ENCODE measurements at places on chromosomes 6 and 20.
A peak's percentile ranks its signal among the peaks of the same experiment; 100 is the strongest.

DNA sequence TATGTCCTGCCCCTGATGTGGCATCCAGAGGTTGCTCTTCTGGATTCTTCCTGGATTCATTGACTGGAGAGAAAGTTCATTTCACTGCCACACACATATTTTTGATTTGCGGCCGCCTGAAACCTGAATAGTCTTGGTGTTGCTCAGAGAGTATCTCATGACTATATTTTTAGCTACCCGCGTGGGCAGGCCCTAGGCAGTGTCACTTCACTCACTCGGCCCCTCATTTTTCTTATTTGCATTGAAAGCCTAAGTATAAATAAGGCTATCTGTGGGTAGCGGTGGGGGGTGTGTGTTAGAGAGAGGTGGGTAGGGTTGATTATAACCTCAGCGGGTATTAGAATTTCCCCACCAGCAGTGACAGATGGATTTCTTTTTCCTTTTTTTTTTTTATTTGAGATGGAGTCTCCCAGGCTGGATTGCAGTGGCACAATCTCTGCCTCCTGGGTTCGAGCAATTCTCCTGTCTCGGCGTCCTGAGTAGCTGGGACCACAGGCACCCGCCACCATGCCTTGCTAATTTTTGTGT is 113.5 kb downstream of the JARID2 start:
- DNase-seq, result no peak

GRCh38 chr6:142612956-142613355 is 311.1 kb downstream of the ADGRG6 start:
- no peak for DNase-seq

GRCh38 chr6:147201885-147202515 is 2.2 kb upstream of the STXBP5 start:
- DNase-seq, result no peak

- DNase-seq, result no peak
Observed at GRCh38 chr6:139654888-139655782, 280.7 kb upstream of the CITED2 start.

DNA sequence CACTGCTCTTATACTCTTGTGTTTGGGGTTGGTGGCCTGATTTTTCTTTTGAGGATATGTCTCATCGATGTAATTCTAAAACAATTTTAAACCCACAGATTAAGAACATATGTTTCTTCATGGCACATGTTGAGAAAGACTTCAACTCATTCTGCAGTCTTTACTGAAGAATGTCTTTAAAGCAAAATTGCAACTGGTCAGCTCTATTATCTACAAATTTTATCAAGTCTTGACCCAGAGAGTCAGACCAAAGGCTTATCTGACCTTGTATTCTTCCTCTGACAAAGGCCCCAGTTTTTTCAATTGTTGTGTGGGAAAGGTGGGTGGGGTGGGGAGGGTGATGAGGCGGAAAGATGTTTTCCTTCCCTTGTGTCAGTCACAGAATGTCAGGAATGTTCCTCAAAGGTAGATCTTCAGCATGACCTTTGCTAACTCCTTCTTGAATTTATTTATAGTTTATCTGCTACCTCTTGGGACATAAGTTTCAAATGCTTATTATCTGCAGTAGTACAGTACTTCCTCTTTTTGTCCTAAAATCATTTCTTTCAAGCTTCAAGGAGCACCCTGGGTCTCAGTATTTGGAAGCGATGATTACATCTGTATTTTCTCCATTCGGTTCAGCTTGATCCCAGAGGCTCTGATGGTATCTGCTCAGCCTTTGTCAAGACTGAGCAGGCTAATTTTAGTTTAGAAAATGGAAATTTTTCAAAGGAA is 63.2 kb upstream of the TIAM2 start:
- DNase-seq, result peak; percentile 23

DNA sequence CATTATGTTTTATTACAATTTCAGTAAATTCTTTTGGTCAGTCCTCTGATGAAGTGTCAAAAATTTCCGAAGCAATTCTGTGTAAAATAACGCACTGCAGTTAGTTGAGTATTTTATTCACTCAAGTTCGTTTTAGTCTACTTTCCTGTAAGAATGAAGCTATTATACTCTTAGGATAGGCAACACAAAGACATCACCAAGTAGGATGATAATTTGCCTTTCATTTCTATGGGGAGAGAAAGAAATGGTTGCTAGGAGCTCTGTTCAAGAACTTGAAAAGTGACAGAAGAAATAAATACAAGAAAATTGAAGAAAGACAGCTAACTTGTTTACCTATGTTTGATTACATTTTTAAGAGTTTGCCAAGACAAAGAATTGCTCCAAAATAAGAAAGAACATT is 290.4 kb downstream of the EYS start:
- DNase-seq, result no peak

- peak; percentile 86 for DNase-seq
Observed at GRCh38 chr6:41278699-41279405, 7.6 kb downstream of the TREM1 start.

GRCh38 chr6:150667977-150668716 is 68.5 kb downstream of the PLEKHG1 start:
- DNase-seq, result no peak

- DNase-seq, result no peak
Observed at GRCh38 chr20:21272279-21272678, 30.9 kb upstream of the XRN2 start.

- DNase-seq, result no peak
Observed at GRCh38 chr6:79416931-79417330, 120.3 kb downstream of the LCA5 start.

GRCh38 chr6:25893778-25894177 is 19.7 kb upstream of the SLC17A3 start:
- no peak for DNase-seq
